ENCODE measurements at places on chromosomes 13 and 19.

- no peak for DNase-seq
These were observed 80.3 kb downstream of the EFNB2 start for GRCh38 chr13:106455190-106455589.

GRCh38 chr19:50486823-50487515, 10.3 kb upstream of the GARIN5A start:
- DNase-seq = no peak

- DNase-seq = no peak
These were observed 155.0 kb upstream of the SOX1 start for GRCh38 chr13:111911754-111912452.

GRCh38 chr19:5083547-5083965, 114.6 kb downstream of the KDM4B start:
- DNase-seq = no peak

- DNase-seq = peak; percentile 11
These were observed 14.5 kb downstream of the SHISA2 start for GRCh38 chr13:26037302-26037701.

- DNase-seq = no peak
These were observed 247.8 kb downstream of the TEX29 start for GRCh38 chr13:111568290-111568689.

- no peak for DNase-seq
These were observed 127.0 kb upstream of the IPO5 start for GRCh38 chr13:97826421-97827012.

- peak; percentile 90 for DNase-seq
These were observed 214.0 kb downstream of the ENOX1 start for GRCh38 chr13:43572656-43573360.

GRCh38 chr19:30029721-30030510, 87.9 kb downstream of the URI1 start:
- DNase-seq = peak; percentile 94

DNA sequence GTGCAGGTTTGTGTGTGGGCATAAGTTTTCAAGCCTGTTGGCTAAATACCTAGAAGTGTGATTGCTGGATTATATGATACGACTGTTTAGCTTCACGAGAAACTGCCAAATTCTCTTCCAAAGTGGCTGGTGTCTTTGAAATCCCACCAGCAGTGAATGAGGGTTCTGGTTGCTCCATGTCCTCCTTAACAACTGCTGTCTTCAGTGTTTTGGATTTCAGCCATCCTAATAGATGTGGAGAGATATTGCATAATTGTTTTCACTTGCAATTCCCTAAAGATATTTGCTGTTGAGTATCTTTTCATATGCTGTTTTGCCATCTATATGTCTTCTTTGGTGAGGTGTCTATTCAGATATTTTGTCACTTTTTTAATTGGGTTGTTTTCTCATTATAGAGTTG, 390.5 kb downstream of the ZNF536 start:
- no peak for DNase-seq

DNA sequence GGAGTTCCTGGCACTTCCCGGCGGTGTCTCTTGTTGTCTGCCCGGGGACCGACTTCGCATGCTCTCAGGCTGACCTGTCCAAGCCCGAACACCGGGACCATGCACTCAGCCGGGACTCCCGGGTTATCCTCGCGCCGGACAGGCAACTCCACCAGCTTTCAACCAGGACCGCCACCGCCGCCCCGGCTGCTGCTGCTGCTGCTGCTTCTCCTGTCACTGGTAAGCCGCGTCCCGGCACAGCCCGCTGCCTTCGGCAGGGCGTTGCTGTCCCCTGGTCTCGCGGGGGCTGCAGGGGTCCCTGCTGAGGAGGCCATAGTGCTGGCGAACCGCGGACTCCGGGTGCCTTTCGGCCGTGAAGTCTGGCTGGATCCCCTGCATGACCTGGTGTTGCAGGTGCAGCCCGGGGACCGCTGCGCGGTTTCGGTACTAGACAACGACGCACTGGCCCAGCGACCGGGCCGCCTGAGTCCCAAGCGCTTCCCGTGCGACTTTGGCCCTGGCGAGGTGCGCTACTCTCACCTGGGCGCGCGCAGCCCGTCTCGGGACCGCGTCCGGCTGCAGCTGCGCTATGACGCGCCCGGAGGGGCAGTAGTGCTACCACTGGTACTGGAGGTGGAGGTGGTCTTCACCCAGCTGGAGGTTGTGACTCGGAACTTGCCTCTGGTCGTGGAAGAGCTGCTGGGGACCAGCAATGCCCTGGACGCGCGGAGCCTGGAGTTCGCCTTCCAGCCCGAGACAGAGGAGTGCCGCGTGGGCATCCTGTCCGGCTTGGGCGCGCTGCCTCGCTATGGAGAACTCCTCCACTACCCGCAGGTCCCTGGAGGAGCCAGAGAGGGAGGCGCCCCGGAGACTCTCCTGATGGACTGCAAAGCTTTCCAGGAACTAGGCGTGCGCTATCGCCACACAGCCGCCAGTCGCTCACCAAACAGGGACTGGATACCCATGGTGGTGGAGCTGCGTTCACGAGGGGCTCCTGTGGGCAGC, 661 bp downstream of the FREM2 start:
- no peak for DNase-seq

GRCh38 chr13:45132369-45133064, 12.2 kb downstream of the GTF2F2 start:
- DNase-seq = no peak

- no peak for DNase-seq
These were observed 20.8 kb upstream of the C19orf12 start for GRCh38 chr19:29735829-29736228.

- DNase-seq = peak; percentile 24
These were observed 15.1 kb upstream of the DPP9 start for GRCh38 chr19:4738734-4739133.

GRCh38 chr13:86870444-86870843, 800.7 kb upstream of the SLITRK5 start:
- no peak for DNase-seq

DNA sequence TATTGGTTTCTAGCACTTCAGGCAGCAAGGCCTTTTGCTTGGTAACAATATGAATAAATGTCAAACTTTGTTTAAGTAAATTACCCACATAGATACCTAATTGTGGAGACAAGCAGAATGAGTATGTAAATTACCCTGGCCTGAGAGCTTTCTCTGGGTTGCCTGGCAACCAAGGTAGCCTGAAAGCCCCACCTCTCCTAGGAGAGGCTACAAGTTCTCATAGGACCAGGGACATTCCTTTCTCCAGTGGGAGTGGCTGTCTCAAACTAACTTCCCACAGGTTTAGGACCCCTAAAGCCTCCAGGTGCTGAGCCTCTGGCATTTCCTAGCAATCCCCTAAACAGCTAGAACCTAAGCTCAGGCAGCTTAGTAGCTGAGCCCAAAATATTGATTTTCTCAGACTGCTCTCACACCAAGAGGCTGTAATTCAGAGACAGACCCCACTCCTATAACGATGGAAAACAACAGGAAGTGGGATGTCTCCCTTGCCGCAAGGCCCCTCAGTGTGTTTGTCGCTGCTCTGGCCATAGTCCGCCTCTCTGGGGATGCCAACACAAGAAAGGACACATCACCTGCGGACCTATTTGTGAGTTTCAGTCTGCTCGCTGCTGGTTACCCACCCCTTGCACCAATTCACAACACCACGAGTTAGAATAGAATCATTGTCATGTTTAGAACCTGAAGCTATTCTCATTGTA, 207.3 kb downstream of the DLEU7 start:
- no peak for DNase-seq

- peak; percentile 16 for DNase-seq
These were observed 503.1 kb downstream of the FOXO1 start for GRCh38 chr13:40163066-40164000.

DNA sequence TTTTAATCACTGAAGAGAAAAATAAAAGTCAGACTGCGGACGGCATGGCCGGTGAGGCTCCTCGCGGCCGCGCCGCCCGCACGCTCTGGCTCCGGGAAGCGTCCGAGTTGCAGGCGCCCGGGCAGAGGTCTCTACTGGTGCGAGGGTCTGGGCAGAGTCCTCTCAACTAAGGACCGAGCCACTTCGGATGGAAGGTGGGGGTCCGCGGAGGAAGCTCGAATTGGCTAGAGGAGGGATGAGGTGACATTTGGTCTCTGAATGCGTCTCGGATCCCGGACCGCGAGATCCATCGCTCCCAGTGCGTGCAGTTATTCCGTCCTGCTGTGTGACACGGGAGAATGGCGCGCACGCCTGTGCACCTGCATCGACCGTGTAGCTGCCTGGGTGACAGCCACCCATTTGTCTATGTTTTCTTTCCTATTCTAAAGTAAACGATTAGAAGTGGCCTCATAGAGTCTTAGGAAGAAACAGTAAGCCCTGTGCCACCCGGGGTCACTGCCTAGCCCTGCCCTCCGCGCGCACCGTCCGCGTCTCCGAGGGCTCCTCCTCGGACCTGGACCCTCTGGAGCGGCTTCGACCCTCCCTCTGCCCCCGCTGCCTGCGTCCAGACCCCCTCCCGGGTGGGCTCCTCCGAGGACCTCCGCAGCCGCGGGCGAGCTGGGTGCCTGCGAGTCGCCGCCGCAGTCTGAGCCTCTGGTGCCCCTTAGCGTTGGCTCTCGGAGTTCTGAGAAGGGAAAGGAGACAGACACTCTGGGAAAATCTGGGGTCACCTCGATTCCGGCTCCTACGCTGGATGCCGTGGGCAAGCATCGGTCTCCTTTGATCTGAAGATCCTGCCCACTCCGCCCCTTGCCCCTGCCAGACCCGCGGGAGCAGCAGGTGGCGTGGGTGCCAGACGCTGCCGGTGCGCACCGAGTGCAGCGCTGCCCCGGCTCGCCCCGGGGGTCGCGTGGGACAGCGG, 347.4 kb downstream of the LIG4 start:
- DNase-seq = no peak

DNA sequence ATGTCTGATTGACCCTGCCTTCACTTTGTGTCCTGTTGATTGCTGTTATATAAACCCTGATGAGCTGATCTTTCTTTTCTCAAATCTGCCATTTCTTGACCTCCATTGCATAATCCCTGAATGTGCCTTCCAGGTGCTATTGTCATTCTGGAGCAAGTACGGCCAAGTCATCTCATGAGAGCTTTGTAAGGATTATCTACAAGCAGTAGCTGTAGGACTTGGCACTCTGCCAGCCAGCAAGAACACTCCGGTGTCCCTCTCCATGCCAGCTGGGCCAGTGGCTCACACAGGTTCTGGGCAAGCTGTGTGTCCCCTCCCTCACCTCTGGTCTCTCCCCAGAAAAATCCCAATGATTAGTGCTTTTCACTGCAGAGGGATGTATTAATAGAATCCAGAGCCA, 348.1 kb downstream of the FOXO1 start:
- DNase-seq = no peak

DNA sequence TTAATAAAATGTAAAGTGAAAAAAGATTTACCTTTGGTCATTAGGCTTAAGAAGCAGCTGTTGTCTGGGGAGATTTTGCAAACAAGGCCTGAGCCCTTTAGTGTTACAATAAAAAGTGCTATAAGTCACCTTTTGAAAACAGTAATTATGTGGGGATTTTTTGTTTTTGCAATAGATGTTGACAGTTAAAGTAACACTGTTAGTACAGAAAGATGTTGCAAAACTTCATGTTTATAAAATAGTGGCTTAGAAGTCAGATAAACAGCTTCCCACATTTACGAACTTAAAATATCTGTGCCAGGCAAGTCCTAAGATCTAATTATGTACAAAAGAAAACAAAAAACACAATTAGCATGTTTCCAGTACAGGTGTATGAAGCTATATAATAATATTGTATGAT, 138.0 kb upstream of the IRS2 start:
- DNase-seq = no peak

DNA sequence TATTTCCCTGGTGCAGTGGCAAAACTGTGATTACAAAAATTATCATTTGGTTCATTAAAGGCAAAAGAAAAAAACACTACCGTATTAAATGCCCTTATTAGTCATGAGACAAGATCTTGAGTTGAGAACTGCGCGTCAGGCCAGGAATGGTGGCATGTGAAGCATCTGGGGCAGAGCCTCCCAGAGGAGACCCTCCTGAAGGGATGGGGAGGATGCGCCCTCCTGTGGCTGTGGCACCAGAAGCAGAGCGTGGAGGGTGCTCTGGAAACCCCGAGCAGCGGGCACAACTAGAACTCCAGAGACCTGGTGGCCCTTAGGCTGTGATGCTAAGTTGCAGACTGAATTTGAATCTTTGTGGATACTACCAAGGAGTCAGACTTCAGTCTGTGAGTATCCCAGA, 11.5 kb downstream of the CUL4A start:
- DNase-seq = peak; percentile 25

DNA sequence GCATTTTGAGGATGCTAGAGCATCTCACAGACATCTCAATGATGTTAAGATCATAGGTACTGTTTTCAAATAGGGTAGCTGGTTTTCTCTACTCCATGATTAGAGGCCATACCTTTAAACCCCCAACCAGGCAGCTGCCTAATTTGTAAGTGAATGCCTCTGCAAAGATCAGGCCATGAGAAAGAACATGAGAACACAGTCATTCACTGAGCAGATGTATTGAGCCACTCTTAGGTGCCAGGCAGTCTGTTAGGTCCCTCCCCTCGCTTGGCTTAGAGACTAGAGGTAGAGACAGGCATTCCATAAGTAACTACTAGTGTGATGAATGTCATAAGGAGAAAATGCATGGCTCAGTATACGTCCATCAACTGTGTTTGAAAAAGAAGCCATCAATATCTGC, 410.0 kb downstream of the FGF9 start:
- no peak for DNase-seq

- DNase-seq = peak; percentile 31
These were observed 22.3 kb downstream of the TMEM161A start for GRCh38 chr19:19115954-19116353.

GRCh38 chr19:13931391-13932148, 6.6 kb downstream of the PODNL1 start:
- DNase-seq = no peak

GRCh38 chr19:5313307-5313706, 27.3 kb downstream of the PTPRS start:
- DNase-seq = no peak

GRCh38 chr19:44803442-44804428, 5.2 kb upstream of the BCAM start:
- no peak for DNase-seq

GRCh38 chr13:26996965-26997752, 174.5 kb downstream of the USP12 start:
- DNase-seq = no peak

DNA sequence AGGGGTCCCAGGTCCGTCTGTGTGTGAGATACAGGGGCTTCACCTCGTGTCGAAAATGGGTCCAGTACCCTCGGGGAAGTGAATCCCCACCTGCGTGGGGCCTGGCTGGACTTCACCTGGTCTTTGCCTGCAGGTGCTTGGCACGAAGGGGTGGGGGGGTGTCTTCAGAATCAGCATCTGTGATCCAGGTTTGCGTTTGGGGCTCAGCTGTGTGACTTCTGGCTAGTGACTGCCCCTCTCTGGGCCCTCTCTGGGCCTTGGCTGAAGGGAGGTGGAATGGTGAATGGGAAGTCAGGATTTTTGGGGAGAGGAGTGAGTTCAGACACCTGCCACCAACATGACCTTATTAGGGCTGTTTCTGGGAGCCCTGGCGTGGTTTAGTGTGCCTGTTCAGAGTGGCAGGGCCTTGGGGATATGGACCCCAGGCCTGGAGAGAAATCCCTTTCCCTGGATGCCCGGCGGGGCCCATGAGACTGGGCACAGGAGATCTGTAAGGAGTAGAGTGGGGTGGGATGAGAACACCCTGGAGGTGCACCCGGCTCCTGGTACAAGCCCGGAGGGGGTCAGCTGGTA, 2.7 kb downstream of the CELF5 start:
- no peak for DNase-seq

Measured in EH (cell line).